H1 (cell line): ENCODE measurements at places on chromosomes 7 and 10. TPM values are rescaled to one million over a fixed set of nuclear protein-coding genes. Genes with fewer than 3 reads are reported as not detected.
A peak's percentile ranks its signal among the peaks of the same experiment; 100 is the strongest.

DNA sequence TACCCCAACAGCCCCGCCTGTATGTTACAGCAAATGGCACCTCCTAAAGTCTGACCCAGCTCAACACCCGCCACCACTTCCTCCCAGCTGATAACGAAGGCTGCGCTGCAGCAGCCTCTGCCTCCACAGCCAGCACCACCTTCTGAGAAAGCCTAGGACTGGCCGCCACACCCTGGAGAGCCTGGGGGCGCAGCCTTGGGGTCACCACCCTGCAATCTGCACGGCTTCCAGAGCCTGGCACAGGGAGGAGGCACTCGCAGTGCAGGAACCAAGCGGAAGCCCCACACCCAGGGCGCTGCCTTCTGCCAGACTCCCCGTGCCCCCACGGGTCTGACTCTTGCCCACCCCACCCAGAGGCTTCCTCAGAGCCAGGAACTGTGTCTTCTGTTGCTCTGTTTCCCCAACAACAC is 112.5 kb downstream of the MAD1L1 start:
- no peaks in the 10 kb centered on the region for H3K36me3 ChIP-seq
- no peaks in the 10 kb centered on the region for H3K27me3 ChIP-seq
- H3K27ac ChIP-seq: no peak overlapping the region
- no peak for DNase-seq

DNA sequence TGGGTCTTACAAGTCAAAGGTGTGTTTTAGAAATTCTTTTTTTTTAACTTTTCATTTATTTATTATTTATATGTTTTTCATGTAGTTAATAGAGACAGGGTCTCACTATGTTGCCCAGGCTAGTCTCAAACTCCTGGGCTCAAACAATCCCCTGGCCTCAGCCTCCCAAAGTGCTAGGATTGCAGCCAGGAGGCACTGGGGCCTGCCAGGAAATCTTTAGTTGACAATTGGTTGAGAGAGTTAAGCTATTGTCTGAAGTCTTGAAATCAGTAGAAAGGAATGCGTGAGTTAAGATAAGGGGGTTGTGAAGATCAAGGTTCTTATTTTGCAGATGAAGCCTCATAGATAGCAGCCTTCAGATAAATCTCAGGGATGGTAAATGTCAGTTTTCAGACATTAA is 245.4 kb upstream of the GALNT17 start:
- peaks cover 7% of the 10 kb centered on the region; the same call in 1 of the 2 replicates for H3K4me1 ChIP-seq
- H3K36me3 ChIP-seq: no peaks in the 10 kb centered on the region
- H3K4me3 ChIP-seq: no peak overlapping the region
- no peak for DNase-seq
- no peaks in the 10 kb centered on the region for H3K27me3 ChIP-seq

DNA sequence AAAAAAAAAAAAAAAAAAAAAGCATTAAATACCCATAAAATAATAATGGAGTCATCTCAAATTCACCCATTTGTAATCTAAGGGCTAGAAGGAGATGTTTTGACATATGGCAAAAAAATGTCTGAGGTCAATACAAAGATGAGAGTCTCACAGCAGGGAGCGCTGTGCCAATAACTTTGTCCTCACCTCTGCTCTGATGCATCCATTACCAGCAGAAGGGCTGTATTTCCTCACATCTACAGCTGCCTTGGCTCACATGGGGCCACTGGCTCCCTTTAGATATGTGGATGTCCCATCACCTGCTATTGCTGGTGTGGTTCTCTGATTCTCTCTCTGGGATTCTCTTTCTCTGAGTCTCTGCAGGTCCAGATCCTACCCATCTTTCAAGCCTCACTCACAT is 90.3 kb upstream of the FAM133B start:
- peaks cover 2% of the 10 kb centered on the region for H3K27me3 ChIP-seq
- no peaks in the 10 kb centered on the region for H3K36me3 ChIP-seq
- no peak overlapping the region for H3K4me3 ChIP-seq
- no peak overlapping the region for H3K27ac ChIP-seq
- peaks cover 16% of the 10 kb centered on the region; the same call in 1 of the 2 replicates for H3K4me1 ChIP-seq
- no peak for DNase-seq

GRCh38 chr10:48289501-48290238 is 15.2 kb upstream of the FRMPD2 start:
- H3K4me3 ChIP-seq: no peak overlapping the region
- no peak overlapping the region for H3K27ac ChIP-seq
- DNase-seq: peak; percentile 88
- H3K36me3 ChIP-seq: no peaks in the 10 kb centered on the region
- no peaks in the 10 kb centered on the region for H3K27me3 ChIP-seq

DNA sequence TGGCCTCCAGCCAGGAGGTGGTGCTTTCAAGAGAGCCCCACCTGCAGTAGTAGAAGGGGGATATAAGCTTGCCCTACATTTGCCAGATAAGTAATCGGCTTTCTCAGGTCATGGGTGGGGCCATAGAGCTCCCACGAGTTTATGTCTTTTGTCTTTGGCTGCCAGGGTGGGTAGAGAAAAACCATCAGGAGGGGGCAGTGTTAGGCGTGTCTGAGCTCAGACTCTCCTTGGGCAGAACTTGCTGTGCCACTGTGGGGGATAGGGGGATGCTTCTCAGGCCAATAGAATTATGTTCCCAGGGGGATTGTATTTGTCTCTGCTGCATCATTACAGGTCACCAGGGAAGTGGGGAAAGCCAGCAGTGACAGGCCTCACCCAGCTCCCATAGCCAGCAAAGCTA is 12.3 kb upstream of the MRPS33 start:
- H3K4me3 ChIP-seq: no peak overlapping the region
- H3K27me3 ChIP-seq: no peaks in the 10 kb centered on the region
- H3K36me3 ChIP-seq: no peaks in the 10 kb centered on the region
- no peak overlapping the region for H3K27ac ChIP-seq

DNA sequence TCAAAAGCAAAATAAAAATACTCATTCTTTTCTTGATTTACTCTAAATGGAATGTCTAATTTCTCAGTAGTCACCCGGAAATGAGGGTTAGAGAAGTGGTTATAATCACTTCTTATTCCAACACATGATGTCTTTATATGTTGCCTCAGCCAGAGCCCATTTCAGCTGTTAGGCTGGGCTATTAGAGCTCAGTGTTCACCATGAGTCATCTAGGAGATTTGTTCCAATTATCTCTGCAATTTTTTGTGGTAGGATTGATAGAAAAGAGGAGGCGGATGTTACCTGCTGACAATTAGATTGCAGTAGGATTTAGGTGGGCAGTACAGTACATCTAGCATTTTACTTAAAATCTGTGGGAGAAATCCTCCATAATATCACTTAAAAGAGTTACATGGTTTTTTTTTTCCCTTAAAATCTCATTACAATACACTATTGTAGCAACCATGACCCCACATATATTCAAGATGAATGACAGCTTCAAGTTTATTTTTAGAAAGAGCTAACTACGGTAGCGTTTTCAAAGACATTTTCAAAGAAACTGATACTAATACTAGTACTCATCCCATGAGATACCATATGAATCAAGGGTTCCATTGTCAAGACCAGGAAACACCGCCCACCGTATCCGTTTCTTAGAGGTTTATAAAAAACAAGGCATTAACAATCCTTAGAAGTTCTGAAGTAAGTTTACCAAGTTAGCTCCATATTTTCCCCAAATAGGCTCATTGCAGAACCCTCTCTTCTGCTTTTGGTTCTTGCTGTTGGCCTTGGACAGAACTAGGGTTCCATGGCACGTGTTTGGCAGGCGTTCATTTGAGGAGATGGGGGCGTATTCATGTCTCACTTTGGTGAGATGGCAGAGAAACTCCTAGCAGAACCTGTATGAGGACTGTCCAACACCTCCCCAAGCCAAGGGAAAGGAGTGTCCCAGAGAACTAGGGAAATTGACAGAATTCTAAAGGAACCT is 10.4 kb downstream of the CPA2 start:
- peaks cover 22% of the 10 kb centered on the region for H3K4me1 ChIP-seq
- H3K4me3 ChIP-seq: no peak overlapping the region
- H3K27ac ChIP-seq: no peak overlapping the region
- DNase-seq: no peak

- peaks cover 15% of the 10 kb centered on the region for H3K4me1 ChIP-seq
- H3K27me3 ChIP-seq: no peaks in the 10 kb centered on the region
- DNase-seq: no peak
- no peaks in the 10 kb centered on the region for H3K36me3 ChIP-seq
Measured at GRCh38 chr10:95289003-95289920, 1.5 kb downstream of the PDLIM1 start.

DNA sequence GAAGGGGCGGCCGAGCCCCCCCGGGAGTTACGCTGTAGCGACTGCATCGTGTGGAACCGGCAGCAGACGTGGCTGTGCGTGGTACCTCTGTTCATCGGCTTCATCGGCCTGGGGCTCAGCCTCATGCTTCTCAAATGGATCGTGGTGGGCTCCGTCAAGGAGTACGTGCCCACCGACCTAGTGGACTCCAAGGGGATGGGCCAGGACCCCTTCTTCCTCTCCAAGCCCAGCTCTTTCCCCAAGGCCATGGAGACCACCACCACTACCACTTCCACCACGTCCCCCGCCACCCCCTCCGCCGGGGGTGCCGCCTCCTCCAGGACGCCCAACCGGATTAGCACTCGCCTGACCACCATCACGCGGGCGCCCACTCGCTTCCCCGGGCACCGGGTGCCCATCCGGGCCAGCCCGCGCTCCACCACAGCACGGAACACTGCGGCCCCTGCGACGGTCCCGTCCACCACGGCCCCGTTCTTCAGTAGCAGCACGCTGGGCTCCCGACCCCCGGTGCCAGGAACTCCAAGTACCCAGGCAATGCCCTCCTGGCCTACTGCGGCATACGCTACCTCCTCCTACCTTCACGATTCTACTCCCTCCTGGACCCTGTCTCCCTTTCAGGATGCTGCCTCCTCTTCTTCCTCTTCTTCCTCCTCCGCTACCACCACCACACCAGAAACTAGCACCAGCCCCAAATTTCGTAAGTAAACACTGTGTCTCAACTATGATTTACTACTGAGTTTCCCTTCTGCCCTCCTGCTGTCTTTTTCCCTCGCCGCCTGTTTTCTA is 666 bp downstream of the NRG3 start:
- peaks cover 5% of the 10 kb centered on the region; the same call in 1 of the 2 replicates for H3K4me1 ChIP-seq
- no peak overlapping the region for H3K27ac ChIP-seq
- peak overlapping the region; percentile 69 for H3K4me3 ChIP-seq
- H3K36me3 ChIP-seq: no peaks in the 10 kb centered on the region
- H3K27me3 ChIP-seq: peaks cover 22% of the 10 kb centered on the region

DNA sequence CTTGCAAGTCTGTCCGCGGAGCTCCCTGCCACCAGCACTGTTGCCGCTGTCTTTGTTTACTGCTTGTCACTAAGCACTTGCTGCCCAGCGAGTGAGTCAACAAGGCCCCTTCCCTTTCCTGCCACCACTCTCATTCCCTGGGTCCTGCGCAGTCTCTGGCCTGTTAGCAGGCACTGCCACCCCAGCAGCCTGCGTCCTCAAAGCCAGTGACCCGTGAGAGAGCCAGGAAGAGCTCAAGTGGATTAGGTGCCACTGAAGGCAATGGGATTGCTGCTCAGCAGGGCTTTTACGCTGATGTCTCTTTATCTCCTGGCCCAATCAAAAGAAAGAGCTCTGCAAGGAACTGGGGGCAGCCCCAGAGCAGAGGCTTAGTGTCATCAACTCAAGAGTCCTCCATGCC is at the start of gene FRMPD2:
Gene FRMPD2 (minus strand): TSS at position 61 of the 400 bp plus-strand sequence. CDS start 129 bp downstream, outside the sequence.
- H3K27me3 ChIP-seq: no peaks in the 10 kb centered on the region
- no peaks in the 10 kb centered on the region for H3K36me3 ChIP-seq
- DNase-seq: no peak
- no peak within 1 kb of the TSS for H3K4me3 ChIP-seq

DNA sequence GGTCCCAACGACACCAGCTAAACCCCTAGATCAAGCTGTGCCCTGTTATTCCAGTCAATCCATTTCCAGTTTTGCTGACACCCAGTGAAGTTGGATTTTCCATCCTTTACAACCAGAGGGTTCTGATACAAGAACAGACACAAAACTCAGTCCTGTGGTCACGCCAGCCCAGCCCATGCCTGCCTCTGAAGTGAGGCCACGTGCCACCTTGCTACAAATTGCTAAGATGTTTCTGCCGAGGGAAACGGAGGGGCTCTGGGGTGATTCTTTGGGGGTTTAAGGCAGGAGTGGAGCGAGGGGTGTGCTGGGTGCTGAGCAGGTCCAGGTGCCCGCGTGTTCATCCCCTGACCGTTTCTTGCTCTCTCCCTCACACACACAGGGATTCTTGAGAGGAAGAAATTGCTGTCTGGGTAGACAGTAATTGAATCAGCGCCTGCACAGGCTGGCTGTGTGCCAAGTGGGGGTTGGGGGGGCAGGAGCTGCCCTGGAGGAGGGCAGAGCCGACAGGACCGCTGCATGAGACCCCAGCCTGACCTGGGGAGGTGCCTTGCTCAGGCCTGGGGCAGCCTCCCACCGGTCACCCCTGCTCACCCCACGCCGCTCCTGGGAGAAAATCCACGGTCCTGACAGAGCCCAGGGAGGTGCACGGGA is 38.1 kb downstream of the ADAP1 start:
- H3K4me3 ChIP-seq: no peak overlapping the region
- H3K27ac ChIP-seq: no peak overlapping the region
- H3K36me3 ChIP-seq: no peaks in the 10 kb centered on the region
- no peaks in the 10 kb centered on the region; the same call in 1 of the 2 replicates for H3K4me1 ChIP-seq
- no peak for DNase-seq

GRCh38 chr10:133351408-133352318 is 4.5 kb downstream of the PRAP1 start:
- H3K36me3 ChIP-seq: no peaks in the 10 kb centered on the region
- DNase-seq: no peak
- H3K27me3 ChIP-seq: no peaks in the 10 kb centered on the region

Gene PRTFDC1
- total RNA-seq: 6.6 and 8.0 TPM in 2 replicates
